ENCODE measurements at places on chromosomes 5 and 9. TPM values are rescaled to one million over a fixed set of nuclear protein-coding genes. Genes with fewer than 3 reads are reported as not detected.

The LPAR1 gene
- 3.0 TPM for polyA plus RNA-seq

The NIPSNAP3A gene
- 23.1 TPM for polyA plus RNA-seq

- DNase-seq: peak; percentile 55
Measured at GRCh38 chr5:139696894-139697658, 48.9 kb downstream of the CXXC5 start.

DNA sequence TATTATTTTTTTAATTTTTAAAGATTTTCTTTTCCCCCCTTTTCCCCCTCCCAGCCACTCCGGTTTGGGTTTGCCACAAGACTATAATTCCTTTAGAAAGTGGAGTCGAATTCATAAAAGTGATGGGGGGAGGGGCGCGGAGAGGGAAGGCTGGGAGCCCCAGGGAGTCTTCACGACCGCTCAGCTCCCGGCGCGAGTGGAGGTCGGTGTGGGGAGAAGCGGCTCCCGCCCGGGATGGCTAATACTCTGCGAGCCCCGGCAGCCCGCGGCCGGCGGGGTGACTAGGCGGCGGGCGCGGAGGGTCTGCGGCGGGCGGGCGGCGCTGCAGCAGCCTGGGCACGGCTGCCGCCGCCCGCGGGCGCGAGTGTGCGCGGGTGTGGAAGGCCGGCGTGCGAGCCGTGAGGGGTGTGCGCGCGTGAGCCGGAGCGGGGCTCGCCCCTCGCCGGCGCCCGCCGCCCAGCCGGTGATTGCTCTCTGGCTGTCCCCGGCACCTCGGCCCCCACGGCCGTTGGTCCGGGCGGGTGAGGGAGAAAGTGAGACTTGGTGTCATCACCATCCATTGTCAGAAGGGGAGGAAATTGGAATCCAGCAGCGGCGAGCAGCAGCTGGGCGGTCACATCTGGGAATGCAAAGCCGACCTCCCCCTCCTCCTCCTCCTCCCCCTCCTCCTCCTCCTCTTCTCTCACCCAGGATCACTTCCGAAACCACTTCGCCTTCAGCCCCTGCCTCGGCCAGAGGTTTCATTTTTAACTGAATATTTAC lies at the start of gene PARP8:
Gene PARP8, plus strand, starts transcription at position 377 of the 762 bp plus-strand sequence. CDS start 459 bp downstream, outside the sequence.
- DNase-seq: no peak

DNA sequence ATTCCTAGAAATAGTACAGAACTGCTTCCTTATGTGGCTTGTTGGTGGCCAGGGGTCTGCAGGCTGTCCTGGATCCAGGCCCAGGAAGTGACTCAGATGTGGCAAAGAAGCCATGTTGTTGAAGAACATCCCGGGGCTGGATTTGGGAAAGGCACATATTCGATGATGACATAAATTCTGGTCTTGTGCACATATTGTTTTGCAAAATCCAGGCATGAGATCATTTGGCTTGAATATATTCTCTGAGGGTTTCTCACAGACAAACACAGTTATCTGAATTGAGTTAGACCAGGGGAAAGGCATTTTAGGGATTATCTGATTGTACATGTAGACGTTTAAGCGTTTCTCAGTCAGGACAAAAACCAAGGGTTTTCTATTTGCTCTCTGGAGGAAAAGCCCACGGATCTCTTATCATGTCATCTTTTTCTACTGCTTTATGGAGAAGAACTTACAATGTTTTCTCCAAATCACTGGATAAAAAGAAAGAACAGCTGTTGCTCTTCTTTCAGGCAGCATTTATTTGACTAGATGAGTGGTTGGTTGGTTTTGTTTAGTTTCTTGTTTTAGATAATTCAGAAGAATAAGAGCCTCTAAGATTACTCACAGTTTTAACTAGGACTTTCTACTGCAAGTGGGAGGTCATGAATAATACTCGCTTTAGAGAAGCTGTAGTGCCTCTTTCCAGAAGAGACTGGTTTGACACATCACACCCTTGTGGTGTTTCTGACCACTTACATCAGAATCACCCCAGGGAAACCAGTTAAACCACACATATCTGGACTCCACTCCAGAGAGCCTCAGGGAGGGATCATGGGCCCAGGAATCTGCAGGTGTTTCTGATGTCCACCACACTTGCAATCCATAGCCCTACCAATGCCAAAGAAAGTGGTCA lies 29.5 kb upstream of the LHFPL2 start:
- no peak for DNase-seq

GRCh38 chr5:25066239-25066638 lies 421.5 kb upstream of the CDH10 start:
- DNase-seq: no peak

GRCh38 chr5:176694146-176694545 lies 46.9 kb downstream of the TSPAN17 start:
- no peak for DNase-seq

DNA sequence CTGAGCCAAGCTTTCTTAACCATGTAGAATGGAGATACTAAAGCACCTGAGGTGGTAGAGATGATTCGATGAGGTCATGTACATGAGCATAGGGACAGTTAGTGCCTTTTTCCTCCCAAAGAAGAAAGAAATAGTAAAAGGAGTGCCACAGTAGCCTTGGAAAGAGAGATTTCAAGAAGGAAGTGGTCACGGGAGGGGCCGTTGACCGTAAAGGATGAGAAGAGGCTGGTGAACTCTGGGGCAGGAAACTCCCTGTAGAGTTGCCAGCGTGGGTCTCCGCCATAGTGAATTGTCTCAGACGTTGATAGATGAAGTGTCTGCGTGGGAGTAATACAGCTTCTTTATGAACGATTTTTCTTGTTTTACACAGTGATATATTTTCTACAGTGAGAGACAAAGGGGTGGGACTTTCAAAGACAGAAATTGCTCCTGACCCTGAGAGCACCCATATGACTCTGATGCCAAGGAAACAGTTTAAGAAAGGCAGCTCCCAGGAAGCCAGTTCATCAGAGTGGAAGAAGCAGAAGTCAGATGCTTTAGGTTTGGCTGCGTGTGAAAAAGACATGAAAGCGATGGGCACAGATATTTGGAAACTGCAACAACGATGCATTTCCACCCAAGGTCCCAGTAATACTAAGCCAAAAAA lies 41.3 kb downstream of the UGCG start:
- DNase-seq: peak; percentile 52
